ENCODE measurements at places on chromosomes 3 and 15.

GRCh38 chr15:99961011-99961441 lies 227.8 kb upstream of the LYSMD4 start:
- DNase-seq: no peak

- no peak for DNase-seq
Measured at GRCh38 chr15:52186651-52187486, 4.3 kb downstream of the GNB5 start.

- DNase-seq: no peak
Measured at GRCh38 chr3:141233457-141234161, 2.0 kb downstream of the PXYLP1 start.

- DNase-seq: no peak
Measured at GRCh38 chr3:155093261-155093660, 13.1 kb downstream of the MME start.

GRCh38 chr3:69250014-69250413 lies 127.6 kb upstream of the LMOD3 start:
- DNase-seq: no peak

DNA sequence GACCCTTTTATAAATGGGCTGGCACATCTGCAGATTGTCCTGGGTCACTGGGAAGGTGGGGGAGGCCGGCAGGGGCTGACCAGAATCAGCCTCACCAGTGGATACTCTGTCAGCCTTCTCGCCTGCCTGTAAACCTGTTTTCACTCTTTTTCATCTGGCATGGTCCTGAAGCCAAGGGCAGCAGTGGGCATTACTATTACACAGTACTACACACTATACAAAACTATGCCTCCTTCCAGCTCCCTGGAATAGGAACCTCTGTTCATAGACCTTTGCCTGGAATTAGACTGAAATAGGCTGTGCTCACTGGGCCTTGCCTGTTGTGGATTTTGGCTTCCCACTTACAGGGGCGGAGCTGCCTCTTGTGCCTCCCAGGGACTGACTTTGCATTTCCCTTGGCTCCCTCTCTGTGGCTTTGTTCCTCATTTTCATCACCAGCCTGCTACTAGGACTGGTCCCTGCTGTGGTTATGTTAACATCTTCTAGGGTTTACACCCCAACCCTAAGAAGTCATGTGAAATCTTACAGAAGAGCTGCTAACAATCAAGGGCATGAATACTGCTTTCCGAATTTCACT lies 120.7 kb downstream of the FNDC3B start:
- no peak for DNase-seq

GRCh38 chr3:146277953-146278631 lies 27.2 kb upstream of the PLSCR4 start:
- DNase-seq: no peak

All from hypothalamus (tissue), 51 donors.